ENCODE measurements at places on chromosomes 13 and 19.

DNA sequence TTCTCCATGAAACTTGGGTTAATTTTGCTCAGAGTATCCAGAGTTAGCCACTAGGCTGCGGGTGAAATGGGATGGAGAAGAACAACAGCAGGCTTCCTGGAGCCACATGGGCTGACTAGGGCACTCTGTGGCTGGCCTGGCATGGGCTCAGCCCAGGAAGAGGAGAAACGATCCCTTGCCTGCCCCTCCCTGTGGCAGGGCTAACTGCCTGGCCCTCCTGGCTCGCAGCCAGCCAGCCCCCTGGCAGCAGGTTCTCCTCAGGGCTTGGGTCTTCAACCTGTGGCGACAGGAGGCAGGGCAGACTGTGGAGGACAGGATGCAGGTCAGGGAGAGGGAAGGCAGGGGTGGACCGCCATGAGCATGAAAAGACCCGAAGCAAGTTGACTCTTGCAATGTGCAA is 78.7 kb upstream of the GPR183 start:
- DNase-seq: no peak

GRCh38 chr19:19758164-19758563 is 25.3 kb upstream of the ZNF14 start:
- no peak for DNase-seq

DNA sequence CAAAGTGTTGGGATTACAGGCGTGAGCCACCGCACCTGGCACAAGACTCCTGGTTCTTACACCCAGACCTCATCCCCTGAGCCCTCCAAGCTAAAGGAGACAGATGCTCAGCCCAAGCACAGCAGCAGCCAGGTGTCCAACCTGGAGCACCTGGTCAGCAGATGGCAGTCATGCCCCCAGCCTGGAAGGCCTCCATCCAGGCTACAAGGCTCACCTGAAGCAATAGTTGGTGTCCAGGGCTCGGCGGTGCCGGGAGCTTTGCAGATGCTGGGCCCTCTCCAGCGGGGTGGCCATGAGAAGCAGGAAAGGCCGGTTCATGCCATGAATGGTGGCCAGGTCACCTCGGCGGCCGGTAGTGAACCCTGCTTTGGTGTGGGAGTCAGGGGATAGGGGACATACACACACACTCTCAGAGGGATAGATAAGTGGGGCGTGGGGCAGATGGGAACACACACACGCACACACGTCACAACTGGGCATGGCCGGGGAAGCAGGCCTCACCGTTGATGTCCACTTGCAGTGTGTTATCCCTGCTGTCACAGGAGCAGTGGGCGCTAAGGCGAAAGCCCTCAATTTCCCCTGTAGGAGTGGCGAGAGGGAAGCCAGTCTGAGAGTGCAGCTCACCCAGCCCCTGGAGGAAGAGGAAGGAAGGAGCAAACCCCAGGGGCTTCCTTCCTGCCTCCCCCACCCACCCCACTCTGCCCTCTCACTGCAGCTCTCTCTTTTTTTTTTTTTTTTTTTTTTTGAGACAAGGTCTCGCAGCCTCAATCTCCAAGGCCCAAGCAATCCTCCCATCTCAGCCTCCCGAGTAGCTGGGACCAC is 11.8 kb downstream of the TGFB1 start:
- DNase-seq: no peak

GRCh38 chr19:9847087-9847671 is 12.1 kb downstream of the PIN1 start:
- DNase-seq: peak; percentile 86

DNA sequence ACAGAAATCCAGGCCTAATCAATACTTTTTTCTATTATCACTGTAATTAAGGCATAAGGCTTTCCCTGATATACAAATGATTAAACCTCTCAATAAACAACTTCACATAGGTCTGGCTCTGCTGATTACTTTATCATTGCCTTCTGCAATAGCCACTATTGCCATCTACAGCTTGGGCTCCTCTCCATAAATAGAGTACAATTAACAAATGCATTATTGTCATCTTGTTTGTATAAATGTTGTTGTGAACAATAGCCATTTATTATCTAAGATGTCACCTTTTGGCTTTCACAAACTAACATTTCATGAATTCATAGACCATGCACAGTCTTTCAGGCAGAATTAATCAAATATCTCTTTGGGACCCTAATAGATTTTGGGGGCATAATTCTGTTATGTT is 53.3 kb downstream of the NHLRC3 start:
- DNase-seq: no peak

DNA sequence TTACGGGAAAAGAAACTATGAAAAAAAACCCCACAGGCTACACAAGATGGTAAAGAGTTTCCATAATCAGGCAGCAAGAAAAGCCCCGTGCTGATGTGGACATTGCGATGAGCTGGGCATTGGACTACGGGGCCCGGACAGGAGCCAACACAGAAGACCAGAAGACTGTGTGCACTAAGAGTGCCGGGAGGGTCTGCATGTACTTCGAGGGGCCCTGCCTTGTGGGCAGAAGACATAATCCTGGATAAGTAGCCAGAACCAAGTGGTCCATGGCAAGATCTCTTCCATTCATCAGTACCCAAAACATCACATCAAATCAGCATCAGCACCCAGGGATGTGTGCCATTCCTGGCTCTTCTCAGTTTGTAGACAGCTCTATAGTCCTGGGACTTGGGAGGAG is 317.8 kb downstream of the FGF9 start:
- no peak for DNase-seq

Data from amniotic stem cell (primary cell).